ENCODE measurements at places on chromosomes 6 and 20. TPM values are rescaled to one million over a fixed set of nuclear protein-coding genes. Genes with fewer than 3 reads are reported as not detected.

The FOXQ1 gene
- total RNA-seq, result not detected

The MOG gene
- 0.16 TPM for total RNA-seq

The GPLD1 gene
- total RNA-seq, result 0.71 TPM

The CAGE1 gene
- not detected for total RNA-seq

The CPNE5 gene
- 36.7 TPM for total RNA-seq

The CCN6 gene
- total RNA-seq, result not detected

The MMP24 gene
- total RNA-seq, result 2.2 TPM

The LST1 gene
- 2.8 TPM for total RNA-seq

The FRK gene
- total RNA-seq, result 6.3 TPM

The ZC2HC1B gene
- total RNA-seq, result not detected

The SLC17A2 gene
- total RNA-seq, result not detected

The ATP6V1G2 gene
- total RNA-seq, result 1.2 TPM

The ALDH8A1 gene
- total RNA-seq, result not detected

The VIP gene
- not detected for total RNA-seq

The ZFAND3 gene
- total RNA-seq, result 40.0 TPM

The ISM1 gene
- 0.59 TPM for total RNA-seq

The KIF3B gene
- 10.7 TPM for total RNA-seq

The KIF25 gene
- total RNA-seq, result not detected

The SALL4 gene
- total RNA-seq, result not detected

The CLPSL1 gene
- not detected for total RNA-seq

The UFL1 gene
- total RNA-seq, result 27.5 TPM

The SCAF8 gene
- total RNA-seq, result 44.4 TPM

The PPIL4 gene
- total RNA-seq, result 17.0 TPM

The PAX1 gene
- total RNA-seq, result not detected

The GPR6 gene
- not detected for total RNA-seq

The BNIP5 gene
- total RNA-seq, result not detected

The TTK gene
- total RNA-seq, result 0.08 TPM

The APCDD1L gene
- total RNA-seq, result 1.5 TPM

The PPP1R3G gene
- total RNA-seq, result 16.4 TPM

The DNAH8 gene
- total RNA-seq, result not detected

The EDN3 gene
- total RNA-seq, result not detected

Measured in right atrium auricular region (tissue), 2 donors.